ENCODE measurements at places on chromosomes 7 and 10.

- DNase-seq = no peak
These were observed 8.7 kb upstream of the OPALIN start for GRCh38 chr10:96367470-96367869.

- DNase-seq = no peak
These were observed 598 bp upstream of the AMZ1 start for GRCh38 chr7:2687338-2687869.

DNA sequence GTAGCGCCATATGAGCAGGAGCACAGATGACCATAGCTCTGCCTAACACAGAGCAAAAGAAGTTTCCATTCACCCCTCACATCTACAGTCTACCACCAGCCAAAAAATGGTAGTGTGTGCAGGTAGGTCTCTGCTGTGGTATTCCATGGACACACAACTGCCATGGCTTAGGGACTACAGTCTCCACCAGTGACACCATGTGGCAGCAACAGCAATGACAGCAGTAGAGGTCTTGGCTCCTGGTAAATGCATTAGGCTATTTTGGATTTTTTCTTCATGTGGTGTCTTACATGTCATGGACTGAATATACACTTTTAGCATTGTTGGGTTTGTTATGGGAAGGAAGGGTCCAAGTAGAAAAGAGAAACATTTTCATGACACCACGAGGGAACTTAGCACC lies 70.1 kb upstream of the CABCOCO1 start:
- DNase-seq = peak; percentile 52

DNA sequence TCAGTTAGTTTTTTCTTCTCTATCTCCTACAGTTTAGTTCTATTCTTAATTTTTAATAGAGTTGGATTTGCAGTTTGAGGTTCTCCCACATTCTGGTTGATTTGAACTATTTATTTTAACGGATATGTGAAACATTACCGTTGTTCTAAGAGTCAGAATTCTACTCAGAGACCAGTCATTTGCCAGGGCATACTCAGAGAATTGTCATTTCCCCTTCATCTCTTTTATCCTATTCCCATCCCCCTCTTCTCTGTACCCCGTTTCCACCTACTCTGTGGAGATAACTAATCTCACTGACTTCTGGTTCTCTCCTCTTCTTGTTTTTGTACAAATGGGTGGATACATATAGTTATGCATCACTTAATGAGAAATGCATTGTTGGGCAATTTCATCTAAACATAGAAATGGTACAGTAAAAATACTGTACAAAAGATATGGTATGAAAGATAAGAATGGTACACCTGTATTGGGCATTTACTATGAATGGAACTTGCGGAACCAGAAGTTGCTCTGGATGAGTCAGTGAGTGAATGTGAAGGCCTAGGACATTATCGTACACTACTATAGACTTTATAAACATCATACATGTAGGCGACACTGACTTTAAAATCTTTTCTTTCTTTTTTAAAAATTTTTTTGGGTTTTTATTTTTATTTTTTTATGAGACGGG lies 53.1 kb downstream of the INPP5F start:
- DNase-seq = no peak

DNA sequence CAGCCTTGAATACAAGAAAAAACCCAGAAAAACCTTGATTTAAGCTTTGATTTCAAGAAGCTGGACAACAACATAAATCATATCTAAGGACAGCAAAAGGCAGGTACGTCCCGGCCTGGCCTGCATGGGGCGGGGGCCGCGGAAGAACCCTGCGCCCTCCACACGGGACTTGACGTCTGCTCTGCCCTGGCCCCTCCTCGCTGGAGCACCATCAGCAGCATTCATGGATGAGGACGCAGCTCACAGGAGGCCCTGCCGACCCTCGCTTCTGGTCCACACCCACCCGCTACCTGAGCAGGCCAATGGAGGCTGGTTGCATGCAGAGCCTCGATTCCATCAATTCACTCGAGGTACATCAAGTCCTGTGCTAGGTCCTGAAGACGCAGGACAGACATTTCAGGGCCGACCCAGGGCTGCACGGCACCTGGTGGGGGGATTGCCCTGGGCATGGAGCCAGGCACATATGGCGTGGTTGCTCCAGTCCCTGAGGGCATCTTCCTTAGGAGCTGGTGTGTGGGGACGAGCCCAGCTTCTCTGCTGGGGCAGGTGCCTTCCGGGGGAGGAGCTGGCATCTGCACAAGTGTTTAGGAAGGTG lies 63.1 kb upstream of the NKX6-2 start:
- DNase-seq = peak; percentile 18

GRCh38 chr10:11023009-11023953 lies 5.6 kb downstream of the CELF2 start:
- DNase-seq = no peak

Measured in iPS-NIHi11 (cell line).